Mesothelial cell of epicardium (in vitro differentiated cells): ENCODE measurements at places on chromosomes 7 and 10.

DNA sequence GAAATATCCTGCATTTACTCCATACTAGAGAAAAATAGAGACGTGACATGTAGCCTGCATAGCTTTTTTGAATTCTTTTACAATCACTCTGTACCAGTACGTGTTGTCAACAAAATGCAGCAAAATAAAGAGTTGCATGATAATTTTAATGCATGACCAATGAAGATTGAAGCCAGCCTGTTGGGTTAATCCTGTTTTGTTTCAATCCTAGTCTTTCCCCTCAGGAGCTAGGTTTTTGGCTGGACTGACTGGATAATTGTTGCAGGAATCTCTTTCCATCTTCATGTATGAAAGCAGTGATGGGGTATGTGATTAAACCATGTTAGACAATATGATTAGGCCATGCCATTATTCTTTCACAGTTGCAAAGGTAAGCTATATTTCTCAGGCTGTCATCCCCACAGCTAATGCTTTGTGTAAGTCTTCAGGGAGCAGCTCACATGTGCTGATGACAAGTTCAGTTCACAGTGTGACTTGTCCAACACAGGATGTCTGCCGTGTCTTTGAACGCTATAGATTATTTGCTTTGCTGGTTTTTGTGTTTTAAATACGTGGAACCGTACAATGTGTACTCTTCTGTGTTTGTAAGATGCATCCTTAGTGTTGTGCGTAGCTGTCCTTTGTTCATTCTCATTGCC, 24.4 kb downstream of the PAPSS2 start:
- DNase-seq, result no peak

- no peak for DNase-seq
Observed at GRCh38 chr10:84946904-84947303, 618.5 kb downstream of the CCSER2 start.

- DNase-seq, result no peak
Observed at GRCh38 chr7:17532861-17533404, 234.5 kb downstream of the AHR start.

DNA sequence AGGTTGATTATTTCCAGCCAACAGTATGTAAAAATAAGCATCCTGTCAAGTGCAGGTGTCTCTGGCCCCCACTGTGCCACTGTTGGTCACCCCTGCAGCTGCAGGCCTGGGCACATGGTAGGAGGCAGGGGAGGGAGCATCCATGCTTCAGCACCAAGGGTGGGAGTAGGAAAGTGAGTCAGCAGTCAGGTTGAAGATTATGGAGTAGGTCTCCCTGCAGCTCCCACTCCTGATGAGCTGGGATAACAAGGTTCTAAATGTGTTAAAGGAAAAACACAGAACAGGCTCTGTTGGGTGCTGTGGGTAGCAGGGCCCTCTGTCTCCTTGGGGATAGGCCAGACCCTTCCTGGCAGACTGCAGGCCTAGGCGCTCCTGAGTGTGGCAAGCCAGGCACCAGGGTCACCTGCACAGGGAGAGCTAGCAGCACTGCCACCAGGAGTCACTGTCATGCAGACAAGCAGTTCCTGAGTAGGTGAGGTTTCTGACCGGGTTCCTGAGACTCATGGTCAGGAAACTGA, 59.3 kb downstream of the NUDCD3 start:
- DNase-seq, result no peak

DNA sequence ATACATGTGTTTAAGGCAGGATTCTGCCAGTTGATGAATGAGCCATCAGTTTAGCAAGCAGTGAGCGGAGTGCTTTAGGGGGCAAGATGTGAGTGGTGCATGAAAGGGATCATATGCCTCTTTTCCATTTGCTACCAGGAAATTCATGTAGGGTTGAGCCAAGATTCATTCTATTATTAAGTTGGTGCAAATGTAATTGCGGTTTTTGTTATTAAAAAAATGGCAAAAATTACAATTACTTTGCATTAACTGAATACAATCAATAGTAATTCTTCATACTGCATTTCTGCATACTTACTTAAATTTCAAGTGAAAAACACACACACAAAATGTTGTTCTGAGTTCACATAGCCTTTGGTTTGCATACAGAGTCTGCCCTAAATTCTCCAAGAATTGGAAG, 30.1 kb upstream of the NAMPT start:
- no peak for DNase-seq
